ENCODE measurements at places on chromosomes 2 and 18.

- no peak for ATAC-seq
Observed at GRCh38 chr2:30655660-30656059, 151.6 kb downstream of the CAPN13 start.

GRCh38 chr18:76757925-76758324 is 64.4 kb upstream of the ZNF236 start:
- peak; percentile 24 for ATAC-seq

- no peak for ATAC-seq
Observed at GRCh38 chr2:186327251-186327868, 158.7 kb upstream of the ZC3H15 start.

DNA sequence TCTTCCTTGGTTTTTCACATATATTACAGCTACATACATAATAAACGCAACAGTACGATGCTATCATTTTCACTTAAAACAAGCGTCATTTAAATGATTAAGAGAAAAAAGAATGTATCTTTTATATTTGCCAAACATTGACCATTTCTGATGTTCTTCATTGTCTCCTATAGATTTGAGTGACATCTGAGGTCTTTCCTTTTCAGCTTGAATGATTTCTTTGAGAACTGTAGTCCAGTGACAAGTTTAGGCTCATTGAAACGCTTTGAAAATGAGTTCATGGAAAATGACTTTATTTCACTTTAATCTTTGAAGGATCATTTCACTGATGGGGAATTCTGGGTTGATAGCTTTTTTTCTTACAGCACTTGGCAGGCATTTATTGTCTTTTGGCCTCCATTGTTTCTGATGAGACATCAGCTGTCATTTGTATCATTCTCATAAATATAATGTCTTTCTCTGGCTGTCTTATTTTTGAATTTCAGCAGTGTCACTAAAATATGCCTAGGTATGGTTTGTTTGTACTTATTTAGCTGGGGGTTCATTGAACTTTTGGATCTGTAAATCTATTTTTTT is 10.9 kb downstream of the TGIF1 start:
- ATAC-seq, result no peak

DNA sequence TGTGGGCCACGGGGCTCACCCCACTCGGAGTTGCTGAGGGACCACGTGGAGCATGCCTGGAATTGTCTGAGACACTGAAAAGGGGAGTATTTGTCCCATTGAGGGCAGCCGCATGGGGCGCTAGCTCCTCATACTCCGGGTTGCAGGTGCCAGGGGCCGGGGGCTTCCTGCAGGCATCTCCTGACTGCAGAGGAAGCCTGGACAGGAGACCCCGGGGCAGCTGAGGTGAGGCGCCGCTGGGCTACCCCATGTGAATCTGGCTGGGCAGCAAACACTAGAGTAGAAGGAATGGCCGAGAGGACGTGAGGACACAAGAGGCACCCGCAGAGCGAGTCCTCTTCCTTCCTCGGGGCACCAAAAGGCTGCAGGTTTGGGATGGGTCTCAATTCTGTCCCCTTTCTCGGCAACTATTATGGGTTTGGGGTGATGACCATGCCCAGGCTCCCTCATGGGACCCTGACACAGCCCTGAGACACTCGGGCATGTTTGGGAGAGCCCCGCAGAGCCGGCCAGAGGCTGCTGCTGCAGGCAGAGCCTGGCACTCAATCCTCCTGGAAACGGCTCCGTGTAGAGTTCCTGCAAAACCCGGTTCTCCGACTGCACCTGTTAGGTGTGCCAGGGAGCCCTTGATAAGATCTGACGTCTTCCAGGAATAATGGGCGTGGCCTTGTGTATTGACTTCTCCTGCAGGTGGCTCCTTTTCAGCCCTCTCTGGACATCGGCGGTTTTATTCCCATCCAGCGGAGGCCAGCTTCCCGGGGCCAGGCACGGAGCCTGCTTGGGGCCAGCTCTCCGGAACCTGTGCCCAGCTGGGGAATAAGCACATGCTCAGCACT is 77.0 kb downstream of the CTIF start:
- ATAC-seq, result no peak

DNA sequence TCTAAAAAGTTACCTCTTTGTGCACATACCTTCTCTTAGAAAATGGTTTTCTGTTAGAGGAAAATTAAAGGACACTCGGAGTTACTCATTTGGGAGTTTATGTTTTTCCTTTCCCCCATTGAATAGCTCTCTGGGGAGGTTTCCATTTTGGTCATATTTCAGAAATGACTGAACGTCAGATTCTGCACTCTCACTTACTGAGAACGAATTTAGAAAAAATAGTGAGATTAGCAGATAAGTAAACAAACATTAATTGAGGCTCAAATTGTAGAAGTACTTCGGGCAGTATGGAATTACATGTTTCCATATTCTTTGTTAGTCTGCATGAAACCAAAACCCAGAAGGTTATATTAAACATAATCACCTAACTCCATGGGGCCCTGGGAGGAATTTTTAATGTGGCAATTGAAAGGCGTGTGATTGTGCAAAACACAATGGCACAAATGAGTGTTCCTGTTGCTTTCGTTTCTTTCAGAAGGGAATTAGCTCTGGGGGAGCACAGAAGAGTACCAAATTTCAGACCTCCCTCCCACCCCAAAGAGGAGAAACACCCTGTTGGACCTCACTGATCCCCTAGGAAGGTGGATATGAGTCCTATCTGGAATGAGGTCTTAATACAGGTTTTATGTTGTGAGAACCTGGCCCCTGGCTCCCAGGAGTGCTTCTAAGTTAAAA is 212.3 kb downstream of the BCL2 start:
- no peak for ATAC-seq

DNA sequence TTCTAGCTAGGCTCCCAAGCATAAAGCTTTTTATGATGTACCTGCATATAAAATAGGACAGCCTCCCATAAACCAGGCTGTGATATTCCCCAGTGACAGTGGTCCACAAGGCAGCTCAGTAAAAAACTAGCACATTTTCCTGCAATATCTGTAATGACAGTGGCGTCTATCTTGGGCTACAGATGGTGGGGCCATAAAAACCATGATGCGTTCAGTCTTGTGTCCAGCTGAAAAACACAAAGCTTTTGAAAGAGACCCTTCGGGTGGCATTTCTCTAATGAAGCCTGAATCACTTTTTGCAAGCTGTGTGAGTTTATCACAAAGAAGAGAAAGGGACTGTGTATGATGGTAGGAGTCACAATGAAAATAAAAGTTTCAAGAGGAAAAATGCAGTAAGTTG is 183.5 kb downstream of the DSC3 start:
- ATAC-seq, result no peak

- ATAC-seq, result no peak
Observed at GRCh38 chr2:54773838-54774237, 50.4 kb downstream of the EML6 start.

- ATAC-seq, result no peak
Observed at GRCh38 chr2:214382229-214382628, 28.6 kb upstream of the VWC2L start.

DNA sequence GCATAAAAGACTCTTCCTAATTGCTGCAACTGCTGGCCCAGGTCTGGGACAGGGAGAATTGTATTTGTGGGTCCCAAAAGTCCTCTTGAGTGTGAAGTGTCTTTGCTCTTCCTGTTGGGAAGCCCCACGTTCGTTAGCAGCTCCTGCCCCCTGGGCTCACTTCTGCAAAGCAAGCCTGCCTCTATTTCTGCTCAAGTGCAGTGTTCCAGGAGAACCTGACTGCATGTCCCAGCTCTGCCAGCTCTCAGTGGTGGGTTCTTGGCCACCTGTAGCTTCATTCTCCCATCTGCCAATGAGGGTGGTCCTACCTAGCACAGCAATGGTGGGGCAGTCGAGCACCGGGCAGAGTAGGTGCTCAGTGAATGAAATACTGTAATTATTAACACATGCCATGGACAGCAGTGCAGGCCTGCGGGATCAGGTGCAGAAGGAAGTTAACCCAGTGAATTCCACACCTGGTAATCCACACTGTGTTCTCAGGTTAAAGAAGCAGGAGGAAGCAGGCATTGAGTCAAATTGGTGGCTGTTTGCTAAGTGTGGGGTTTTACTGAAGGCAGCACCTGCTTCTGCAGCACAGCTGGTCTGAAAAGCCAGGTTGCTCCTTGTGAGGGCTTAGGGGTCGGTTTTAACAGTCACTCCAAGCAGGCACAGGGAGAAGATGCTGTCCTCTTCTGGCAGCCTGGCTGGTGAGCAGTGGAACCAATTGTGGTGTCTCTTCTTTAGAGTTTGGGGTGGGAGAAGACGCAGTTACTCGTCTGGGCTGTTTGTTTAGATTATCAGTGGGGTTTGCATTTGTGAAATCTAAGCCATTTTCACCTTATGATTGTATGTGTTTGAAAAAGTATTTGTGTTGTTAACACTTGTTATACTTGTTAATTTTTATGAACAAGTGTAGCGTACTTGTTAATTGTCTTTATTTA is 54.3 kb downstream of the DGKD start:
- ATAC-seq, result peak; percentile 51

DNA sequence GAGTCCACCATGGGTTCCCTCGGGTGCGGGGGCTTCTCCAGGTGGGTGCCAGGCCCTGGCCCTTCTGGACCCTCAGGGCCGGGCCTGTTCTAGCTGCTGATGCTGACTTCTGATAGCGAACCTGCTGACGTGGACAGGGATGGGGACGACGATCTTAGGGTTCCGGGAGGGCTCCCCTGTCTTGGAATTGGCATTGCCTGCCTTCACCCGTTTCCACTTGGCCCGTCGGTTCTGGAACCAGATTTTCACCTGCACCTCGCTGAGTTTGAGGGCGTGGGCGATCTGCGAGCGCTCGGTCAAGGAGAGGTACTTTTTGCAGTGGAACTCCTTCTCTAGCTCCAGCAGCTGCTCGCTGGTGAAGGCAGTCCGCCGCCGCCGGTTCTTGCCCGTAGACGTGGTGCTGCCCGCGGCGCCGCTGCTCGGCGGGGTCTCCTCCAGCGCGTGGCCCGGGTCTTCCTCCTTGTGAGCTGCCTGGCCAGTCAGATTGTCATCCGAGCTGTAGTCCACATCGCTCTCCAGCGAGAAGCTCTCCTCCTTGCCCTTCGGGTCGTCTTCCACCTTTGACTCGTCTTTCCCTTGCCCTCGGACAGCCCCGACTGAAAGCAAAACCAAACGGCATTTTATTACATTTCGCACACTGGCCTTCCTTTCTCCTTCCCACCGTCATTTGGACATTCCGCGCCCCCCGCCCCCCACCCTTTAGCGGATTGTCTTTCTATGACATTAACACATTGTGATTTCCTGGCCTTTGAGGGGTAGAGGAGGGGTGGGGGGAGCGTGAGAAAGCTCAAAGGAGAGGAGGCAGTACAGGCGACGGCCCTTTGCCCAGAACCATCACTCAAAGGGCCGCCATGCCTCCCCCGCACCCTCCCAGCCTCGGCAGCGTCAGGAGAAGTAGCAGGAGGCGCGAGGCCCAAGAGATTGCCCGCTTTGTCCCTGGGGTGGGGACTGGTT is 2.1 kb downstream of the GBX2 start:
- no peak for ATAC-seq

GRCh38 chr2:15300624-15301573 is 260.2 kb downstream of the NBAS start:
- ATAC-seq, result no peak

- no peak for ATAC-seq
Observed at GRCh38 chr18:39799006-39799405, 2156.0 kb upstream of the PIK3C3 start.

GRCh38 chr2:120763508-120763907 is 27.8 kb downstream of the GLI2 start:
- ATAC-seq, result no peak

GRCh38 chr2:230849633-230850357 is 14.9 kb upstream of the ITM2C start:
- ATAC-seq, result peak; percentile 38

- no peak for ATAC-seq
Observed at GRCh38 chr2:240795916-240796510, 24.0 kb downstream of the KIF1A start.

- no peak for ATAC-seq
Observed at GRCh38 chr2:11517906-11518305, 15.9 kb upstream of the GREB1 start.

- no peak for ATAC-seq
Observed at GRCh38 chr2:794554-795241, 117.5 kb upstream of the TMEM18 start.

DNA sequence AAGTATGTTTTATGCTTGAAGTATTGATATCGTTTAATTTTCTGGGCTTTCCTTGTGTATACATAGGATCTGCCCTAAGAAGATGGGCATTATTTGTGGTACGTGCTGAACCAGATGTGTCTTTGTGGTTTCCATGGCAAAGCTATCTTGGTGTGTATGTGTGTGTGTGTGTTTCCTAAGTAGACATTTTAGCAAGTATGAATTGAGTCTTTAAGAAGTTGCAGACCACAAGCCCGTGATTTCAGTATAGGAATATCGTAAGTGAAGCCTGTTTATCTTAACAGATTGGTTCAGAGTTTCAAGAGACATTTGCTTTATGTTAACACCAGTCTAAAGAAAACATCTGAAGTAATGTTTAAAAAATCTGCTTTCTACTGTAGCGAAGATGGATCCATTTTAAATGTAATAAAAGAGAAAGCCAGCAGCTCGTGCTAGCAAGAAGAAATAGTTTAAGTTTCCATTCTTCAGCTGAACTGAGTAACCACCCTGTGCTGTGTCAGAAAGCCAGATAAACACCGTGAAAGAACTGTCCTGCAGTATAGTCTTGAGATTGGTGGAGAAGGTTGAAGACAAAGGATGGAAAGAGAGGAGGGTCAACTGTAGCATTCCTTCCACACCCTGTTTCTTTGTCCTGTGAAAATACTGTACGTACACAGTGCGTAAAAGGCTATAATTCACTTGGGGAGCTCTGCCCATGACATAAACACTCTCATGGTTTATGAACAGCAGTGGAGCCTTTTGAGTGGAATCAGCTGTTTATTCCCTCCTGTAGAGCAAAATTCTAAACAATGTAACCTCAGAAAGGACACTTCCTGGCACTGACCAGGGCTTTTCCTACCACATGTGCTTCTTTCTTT is 91.9 kb upstream of the FOSL2 start:
- ATAC-seq, result no peak

DNA sequence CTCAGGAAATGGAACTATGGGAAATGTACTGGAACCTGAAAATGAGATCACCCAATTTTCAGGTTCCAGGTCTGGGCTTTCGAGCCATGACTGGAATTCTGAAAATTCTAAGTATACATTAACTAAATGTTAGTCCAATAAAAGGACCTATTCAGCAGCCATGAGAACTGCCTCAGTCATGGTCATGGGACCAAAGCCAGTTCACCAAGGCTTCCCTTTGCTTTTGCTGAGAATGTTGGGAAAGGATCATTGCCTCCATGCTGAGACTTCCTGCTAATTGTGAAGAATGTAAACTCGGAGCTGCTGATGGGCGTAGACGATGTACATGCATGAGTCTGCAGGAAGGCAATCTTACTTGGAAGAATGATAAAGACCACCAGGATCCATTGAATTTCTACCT is 624.4 kb upstream of the SOX11 start:
- no peak for ATAC-seq

Measured in stimulated activated memory B cell treated with anti-CD40 and anti-IgM and Interleukin-4, amounts not matched to agents 10 μg/mL and 1 μg/mL and 100 μg/mL, for 72 hours (primary cell).